ENCODE measurements at places on chromosomes 4 and X.
A peak's percentile ranks its signal among the peaks of the same experiment; 100 is the strongest.

DNA sequence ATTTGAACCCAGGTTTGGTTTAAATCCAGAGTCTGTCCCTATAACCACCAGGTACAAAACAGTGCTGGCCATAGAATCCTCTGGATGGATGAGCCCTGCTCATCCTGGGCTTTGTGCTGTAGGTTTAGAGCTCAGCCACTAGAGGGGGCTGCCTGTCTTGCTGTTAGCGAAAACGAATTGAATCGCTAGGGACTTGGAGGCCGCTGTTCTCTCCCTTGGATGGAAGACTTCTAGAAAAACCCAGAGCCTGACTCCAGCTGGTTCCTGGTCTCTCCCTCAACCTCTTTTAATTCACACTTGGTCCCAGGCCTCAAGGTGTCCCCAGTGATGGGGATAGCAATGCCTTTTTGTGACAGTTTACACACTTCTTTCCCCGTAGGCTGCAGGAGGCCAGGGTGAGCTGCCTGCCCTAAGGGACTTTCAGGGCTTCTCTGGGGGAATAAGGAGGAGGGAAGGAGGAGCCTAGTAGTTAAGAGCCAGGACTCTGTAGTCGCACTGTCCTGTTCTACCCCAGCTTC lies 8.7 kb downstream of the RIPPLY1 start:
- DNase-seq = no peak

GRCh38 chrX:54288277-54288676 lies 69.6 kb downstream of the WNK3 start:
- no peak for DNase-seq

DNA sequence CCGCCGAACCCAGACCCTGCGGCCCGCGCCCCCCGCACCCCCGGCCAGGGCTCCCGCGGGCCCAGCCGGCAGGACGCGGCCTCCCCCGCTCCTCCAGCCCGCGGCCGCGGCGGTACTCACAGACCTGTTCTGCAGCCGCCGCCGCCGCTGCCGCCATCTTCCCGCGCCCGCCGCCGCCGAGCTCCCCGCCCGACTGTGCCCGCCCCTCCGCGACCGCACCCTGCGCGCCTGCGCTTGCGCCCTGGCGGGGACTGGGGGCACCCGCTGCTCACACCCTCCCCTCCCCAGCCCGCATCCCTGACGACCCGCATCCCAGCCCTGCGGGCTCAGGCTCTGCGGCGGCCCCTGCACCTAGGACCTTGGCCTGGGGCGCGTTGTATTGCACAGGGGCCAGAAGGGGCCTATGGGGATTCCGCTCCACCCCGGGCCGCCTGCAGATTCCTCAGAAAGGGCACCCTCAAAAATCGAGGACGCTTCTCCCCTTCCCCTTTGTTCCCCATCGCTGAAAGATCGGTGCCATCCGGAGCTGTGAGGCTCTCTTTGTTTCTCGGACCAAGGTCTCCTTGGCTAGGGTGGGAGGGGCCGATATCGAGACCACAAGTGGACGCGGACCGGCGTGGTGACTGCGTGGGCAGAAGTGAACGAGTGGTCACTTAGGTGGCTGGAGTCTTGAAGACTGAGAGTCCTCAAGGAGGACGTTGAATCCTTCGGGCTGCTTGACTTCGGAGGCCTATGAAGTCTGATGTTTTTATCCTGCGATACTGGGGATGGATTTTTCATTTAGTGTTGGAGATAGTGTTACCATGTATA lies at the start of gene SGCB:
SGCB (minus strand) TSS at position 197 of the 810 bp plus-strand sequence; CDS start at position 157, 40 bp downstream.
- DNase-seq = peak; percentile 28

- DNase-seq = no peak
Measured at GRCh38 chrX:45715748-45716147, 515.1 kb upstream of the DIPK2B start.

DNA sequence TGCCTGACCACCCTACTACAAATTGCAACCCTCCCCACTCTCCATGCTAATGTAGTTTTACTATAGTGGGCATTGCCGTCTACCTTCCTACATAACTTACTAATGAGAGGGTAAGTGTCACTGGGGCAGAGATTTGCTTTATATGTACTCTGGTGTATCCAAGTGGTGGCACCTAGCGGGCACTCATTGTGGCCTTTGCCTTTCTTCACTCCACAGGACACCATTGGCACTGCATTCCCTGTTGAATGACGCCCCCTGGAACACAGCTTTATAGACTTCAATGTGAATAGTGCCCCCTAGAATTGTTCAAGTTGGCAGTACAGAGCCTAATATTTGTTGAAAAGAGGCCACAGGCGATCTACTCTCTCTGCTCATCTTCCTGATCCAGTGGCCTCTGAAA lies 215.8 kb downstream of the MID1IP1 start:
- no peak for DNase-seq

DNA sequence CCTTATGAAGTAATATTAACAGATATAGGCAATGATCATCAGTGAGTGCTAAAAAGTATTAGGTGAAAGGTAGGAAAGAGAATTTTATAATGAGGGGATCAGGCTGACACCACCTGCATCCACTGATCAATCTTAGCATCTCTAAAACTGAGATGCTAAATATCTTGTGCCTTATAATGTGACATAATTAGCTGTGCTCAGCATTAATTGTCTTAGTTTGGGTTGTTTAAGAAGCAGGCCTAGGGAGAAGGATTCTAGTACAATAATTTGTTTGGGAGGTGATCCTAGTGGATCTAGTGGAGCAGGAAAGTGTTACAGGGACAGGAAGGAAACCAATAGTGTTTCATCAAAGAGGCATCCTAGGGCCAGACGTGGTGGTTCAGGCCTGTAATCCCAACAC lies 22.2 kb upstream of the PAPSS1 start:
- no peak for DNase-seq

GRCh38 chr4:125956276-125956675 lies 641.5 kb downstream of the FAT4 start:
- DNase-seq = no peak

- DNase-seq = no peak
Measured at GRCh38 chr4:68451246-68452211, 4.3 kb downstream of the TMPRSS11E start.

DNA sequence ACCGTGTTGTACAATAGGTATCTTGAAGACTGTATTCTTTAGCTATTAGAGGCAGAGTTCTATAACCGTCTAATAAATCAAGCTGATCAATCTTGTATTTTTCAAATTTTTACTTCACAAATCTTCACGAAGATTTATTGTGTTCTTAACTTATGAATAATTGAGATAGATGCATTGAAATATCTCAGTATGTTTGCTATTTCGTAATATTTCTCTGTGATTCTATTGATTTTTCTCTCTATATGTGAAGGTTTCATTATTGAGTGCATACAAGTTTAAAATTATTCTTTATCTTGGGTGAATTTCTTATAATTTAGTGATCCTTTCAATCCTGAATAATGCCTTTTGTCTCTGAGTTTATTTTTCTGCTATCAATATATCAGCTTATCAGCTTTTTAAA lies 19.8 kb upstream of the SHISA3 start:
- no peak for DNase-seq

GRCh38 chr4:109294006-109294405 lies 8.5 kb downstream of the COL25A1 start:
- DNase-seq = no peak

DNA sequence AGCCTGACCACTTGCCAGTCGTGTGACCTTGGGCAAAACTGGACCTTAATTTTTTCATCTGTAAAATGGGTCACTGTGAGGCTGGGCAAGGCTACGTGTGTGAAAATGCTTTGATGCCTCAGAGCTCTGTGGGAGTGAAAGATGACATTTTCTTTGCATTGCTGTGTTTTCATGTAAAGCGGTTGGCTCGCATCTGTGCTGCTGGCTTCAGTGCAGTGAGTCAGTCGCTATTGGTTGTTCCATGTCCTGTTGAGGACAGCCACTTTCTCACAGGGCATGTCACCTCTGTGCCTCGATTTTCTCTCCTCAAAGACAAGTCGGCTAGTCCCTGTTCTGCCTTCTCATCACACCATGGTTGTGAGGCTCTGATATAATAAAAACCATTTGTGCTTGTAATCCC lies 4.4 kb downstream of the MTMR1 start:
- no peak for DNase-seq

DNA sequence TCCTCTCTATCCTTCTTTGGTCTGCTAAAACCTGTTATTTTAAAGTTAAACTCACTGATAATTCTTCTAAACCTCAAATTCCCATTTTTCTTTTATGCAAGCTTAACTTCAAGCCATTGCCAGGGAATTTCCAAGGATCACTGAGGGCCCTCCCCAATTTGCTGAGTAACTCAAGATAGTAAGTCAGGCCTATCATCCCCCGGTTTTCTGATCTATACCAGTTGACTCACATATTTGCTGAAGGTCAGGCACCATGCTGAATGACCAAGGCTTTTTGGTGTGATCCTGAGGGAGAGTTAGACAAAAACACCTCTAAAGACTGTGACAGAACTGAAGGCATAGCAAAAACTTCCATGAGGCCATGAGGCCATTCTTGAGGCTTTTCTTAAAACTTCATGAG lies 1301.9 kb downstream of the PCDH7 start:
- no peak for DNase-seq

GRCh38 chrX:103730147-103730795 lies 19.6 kb downstream of the TMEM31 start:
- DNase-seq = no peak

- DNase-seq = no peak
Measured at GRCh38 chrX:11064851-11065600, 46.1 kb upstream of the HCCS start.

DNA sequence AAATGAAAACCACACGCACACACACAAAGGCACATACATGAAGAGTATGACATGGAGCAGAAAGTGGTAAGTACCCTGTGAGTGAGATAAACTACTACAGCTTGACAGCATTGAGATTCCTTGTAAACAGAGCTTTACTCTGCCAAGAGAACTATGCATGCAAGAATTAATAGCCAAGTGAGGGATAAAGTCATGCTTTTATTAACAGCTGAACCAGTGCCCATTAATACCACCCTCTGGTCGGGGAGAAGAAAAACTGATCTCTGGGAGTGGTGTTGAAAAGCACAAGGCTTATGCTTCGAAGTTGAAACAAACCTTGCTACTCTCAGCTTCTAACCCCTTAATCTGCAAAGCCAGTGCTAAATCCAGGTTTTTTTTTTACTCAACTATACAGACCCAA lies 95.9 kb upstream of the C1QTNF7 start:
- DNase-seq = no peak

GRCh38 chr4:94590493-94590892 lies 138.8 kb downstream of the PDLIM5 start:
- DNase-seq = no peak

GRCh38 chr4:78624048-78624447 lies 72.5 kb downstream of the ANXA3 start:
- no peak for DNase-seq

DNA sequence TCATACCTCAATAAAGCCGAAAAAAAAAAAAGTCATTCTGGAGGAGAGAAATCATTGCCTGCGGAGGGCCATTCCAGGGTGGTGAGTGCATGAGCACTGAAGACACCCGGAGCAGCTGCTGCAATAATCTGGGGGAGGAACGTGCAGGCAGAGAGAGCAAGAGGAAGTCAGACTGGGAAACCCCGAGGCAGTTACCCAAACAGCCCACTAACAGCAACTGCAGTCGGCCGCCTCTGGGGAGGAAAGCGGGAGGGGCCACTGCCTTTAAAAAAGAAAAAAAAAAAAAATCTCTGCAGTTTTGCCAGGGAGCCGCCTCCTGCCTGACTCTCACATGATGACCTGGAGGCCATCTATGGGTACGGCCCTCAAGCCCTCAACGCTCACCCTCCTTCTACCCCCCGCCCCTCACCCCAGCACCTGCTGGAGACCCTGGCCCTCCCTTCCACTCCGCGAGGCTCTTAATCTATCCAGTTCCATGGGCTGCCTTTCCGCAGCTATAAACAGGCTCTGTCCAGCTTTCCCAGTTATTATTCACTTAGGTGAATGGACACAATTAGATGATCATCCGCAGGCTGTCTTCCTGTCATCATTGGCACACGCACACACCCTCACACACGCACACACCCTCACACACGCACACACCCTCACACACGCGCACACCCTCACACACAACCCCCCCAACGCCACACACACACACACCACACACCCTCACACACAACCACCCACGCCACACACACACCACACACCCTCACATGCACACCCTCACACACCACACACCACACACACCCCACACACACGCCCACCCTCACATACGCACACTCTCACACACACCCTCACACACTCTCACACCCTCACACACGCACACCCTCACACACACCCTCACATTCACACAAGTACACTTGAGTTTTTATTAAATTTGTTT lies 3.4 kb upstream of the AVPR2 start:
- DNase-seq = peak; percentile 11

- no peak for DNase-seq
Measured at GRCh38 chrX:27336466-27337091, 126.6 kb downstream of the PPP4R3C start.

- DNase-seq = no peak
Measured at GRCh38 chrX:119784747-119785446, 6.5 kb downstream of the RPL39 start.

DNA sequence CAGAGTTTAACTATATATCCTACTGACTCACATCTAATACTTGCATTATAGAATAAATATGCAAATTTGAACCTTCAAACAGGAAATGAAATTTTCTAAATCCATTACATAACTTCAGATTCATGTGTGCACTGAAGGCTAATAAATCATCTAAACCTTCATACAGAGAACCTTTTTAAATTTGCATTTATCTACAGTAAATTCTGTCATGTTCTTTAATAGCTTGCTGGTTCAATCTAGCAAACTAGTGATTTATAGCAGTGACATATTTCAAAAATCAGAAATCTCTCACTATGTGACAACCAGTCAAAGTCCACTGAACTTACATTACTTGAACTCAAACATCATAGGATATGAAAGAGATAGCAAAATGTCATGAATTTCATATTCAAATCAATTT lies 65.1 kb downstream of the LRBA start:
- DNase-seq = no peak

DNA sequence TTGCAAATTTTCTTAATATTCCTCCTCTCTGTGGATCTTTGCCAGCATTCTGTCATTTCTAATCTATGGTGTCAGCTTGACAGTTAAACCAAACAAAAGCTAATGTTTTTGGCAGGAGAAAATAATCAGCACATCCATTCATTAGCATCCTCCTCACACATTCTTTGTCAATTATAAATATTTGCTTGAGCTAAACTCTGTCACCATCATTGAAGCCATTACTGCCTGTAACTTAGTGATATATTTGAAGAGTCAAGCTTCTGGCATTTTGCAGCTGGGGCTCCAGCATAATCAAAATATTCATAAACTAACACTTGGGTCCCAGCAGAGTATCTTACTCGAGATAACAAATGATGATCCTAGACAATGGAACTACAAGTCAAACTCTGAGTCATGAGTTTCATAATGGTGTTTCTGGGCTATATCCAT lies 126.1 kb downstream of the EIF4E start:
- no peak for DNase-seq

DNA sequence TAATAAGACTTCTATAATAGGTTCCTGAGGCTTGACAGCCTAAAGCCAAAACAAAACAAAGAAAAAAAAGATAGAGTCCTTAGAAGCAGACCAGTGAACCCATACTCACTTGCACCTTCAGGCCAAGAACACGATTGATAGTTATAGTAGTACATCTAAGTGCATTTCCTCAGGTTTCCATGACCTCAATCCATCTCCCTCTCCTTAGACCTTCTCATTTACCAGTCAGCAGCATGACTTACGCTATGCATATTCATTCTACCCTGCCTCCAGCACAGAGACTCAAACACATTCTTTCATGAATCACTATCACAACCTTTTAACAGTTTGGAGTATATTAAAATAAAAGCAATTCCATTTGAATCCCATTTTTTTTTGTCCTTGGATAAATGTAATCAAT lies 855.6 kb downstream of the CCSER1 start:
- DNase-seq = no peak

GRCh38 chr4:8316911-8317351 lies 47.4 kb downstream of the HTRA3 start:
- no peak for DNase-seq

Measured in stimulated activated CD4-positive, alpha-beta T cell treated with anti-CD3 and anti-CD28 coated beads, Interleukin-1b, Interleukin-23, amount 100 ng/mL, for 1 hour (primary cell).